ENCODE measurements at places on chromosomes 13 and 19.

DNA sequence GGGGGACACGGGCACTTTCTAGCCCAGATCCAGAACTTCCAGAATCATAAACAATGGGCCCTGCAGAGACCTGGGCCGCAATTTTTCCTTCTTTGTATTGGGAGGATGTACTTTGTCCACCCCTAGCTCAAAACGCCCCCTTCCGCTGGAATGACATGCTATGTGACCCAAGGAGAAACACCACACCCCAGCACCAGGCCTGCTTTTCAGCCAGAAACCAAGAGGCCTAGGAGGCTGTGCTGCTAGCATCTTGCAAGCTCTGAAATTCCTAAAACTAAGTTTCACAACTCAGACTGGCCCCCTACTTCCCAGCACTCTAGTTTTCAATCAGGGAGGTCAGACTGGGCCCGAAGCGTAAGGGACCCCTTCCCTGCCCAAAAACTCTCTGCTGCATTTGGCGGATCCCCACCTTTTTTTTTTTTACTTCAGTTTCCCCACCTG is 538 bp downstream of the LSM4 start:
- peak overlapping the region; percentile 92 for H3K27ac ChIP-seq
- peaks cover 26% of the 10 kb centered on the region for H3K36me3 ChIP-seq
- no peak for DNase-seq
- H3K4me1 ChIP-seq: peaks cover 45% of the 10 kb centered on the region
- H3K27me3 ChIP-seq: no peaks in the 10 kb centered on the region
- peak overlapping the region; percentile 83 for H3K4me3 ChIP-seq

GRCh38 chr19:48794291-48794690 is 16.5 kb downstream of the BCAT2 start:
- H3K4me1 ChIP-seq: peaks cover 9% of the 10 kb centered on the region
- H3K36me3 ChIP-seq: peaks cover 2% of the 10 kb centered on the region
- no peak for DNase-seq
- H3K27me3 ChIP-seq: no peaks in the 10 kb centered on the region
- peak overlapping the region; percentile 85 for H3K27ac ChIP-seq
- H3K4me3 ChIP-seq: peak overlapping the region; percentile 83

DNA sequence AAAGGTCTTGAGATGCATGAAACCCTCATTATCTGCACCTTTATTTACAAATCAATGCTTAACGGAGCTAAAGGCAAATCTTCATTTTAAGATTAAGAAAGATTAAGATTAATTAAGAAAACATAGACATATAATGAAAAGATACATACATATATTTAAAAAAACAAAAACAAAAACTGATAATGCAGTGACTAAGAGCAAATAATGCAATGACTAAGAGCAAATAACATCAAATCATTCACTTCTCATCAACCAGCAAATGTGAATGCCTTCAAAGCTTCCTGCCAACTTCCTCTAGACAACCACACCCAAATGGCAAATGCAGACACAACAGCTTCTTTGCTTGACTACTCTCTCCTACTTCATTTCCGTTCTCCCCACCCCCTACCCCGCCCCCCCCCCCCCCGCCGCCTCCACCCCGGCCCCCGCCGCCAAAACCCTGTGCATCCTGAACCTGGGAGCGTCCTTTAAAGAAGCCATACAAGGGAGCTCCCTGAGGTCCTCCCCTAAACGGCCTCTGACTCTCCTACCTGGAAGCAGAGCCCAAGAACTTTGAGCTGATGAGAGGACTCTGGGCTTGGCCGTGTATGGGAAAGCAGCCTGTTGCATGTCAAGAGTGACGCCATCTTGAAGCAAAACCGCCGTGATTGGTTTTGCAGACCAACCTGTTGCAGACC is 24.5 kb downstream of the TEX101 start:
- H3K27me3 ChIP-seq: no peaks in the 10 kb centered on the region
- H3K27ac ChIP-seq: peak overlapping the region; percentile 79
- no peaks in the 10 kb centered on the region for H3K36me3 ChIP-seq
- peak; percentile 21 for DNase-seq

- peak overlapping the region; percentile 88 for H3K27ac ChIP-seq
- H3K27me3 ChIP-seq: peaks cover 79% of the 10 kb centered on the region
- H3K36me3 ChIP-seq: peaks cover 72% of the 10 kb centered on the region
- H3K4me1 ChIP-seq: peaks cover 11% of the 10 kb centered on the region
- DNase-seq: no peak
Observed at GRCh38 chr13:99985886-99986527, 4.4 kb downstream of the ZIC2 start.

DNA sequence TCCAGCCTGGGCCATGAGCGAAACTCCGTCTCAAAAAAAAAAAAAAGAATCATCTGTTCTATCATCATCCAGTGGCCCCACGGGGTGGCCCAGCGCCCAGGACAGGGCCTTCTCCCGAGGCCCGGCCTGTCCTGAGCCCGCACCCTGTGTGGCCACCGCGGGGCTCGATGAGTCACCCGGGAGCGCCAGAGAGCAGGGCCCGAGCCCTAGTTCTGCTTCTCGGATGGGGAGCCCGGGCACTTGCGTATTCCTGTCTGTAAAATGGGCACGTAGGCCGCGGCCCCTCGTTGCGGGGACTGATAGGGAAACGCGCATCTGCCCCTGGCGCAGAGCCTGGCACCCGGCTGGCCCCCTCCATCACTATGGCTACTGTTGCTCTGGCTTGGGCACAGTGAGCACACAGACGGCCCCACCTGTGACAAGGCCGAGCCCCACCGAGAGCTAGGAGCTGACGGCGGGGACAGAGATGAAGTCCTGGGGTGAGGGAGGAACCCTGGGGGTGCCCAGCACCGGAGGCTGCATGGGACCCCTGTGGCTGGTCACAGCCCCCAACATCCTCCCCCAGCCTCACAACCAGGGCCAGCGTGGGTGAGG is 21.3 kb upstream of the UQCR11 start:
- H3K27ac ChIP-seq: no peak overlapping the region
- H3K36me3 ChIP-seq: peaks cover 13% of the 10 kb centered on the region
- DNase-seq: no peak
- no peak overlapping the region for H3K4me3 ChIP-seq
- H3K27me3 ChIP-seq: no peaks in the 10 kb centered on the region

DNA sequence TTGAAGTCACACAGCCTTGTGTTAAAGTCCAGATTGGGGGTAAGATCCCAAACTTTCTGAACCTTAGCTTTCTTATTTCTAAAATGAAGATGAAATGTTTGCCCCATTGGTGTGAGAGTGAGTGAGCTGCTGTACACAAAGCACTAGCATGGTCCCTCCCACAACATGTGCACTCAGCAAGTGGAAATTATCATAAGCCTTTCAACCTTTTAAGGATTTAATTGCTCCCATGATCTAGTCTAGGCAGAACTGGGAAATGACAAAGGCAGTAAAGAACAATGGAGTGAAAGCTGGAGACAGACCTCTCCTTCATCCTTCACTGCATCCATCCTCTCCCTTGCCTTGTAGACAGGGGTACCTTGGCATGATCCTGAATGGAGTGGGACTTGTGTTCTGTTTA is 76.0 kb upstream of the GPR12 start:
- no peaks in the 10 kb centered on the region for H3K36me3 ChIP-seq
- no peaks in the 10 kb centered on the region for H3K4me1 ChIP-seq
- no peak overlapping the region for H3K4me3 ChIP-seq

DNA sequence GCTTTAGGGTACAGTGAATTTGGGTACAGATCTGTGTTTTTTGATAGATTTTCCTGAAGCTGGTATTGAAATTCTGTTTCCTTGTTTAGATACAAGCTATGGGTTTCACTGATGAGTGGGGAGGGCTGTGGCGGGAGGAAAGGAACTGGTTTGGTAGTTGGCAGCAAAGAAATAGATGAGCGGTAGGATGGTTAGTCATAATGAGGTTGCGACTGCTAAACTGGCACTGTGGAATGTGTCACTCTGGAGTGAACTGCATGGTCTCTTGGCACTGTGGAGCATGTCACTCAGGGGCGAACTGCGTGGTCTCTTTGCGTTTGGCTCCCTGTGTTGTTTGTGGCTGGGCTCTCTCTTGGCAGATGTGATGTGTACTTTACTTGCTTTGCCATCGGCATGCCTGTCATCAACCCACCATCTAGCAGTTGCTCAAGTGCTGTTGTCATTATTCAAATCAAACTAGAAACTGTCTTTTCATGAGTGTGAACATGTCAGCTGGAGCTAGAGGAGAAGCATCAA is 82.1 kb downstream of the ATP8A2 start:
- no peaks in the 10 kb centered on the region for H3K36me3 ChIP-seq
- H3K4me3 ChIP-seq: no peak overlapping the region
- no peak for DNase-seq
- peaks cover 34% of the 10 kb centered on the region for H3K27me3 ChIP-seq

Measured in effector memory CD8-positive, alpha-beta T cell (primary cell).